Peyer's patch (tissue), 4 donors: ENCODE measurements at places on chromosomes 2 and 18. TPM values are rescaled to one million over a fixed set of nuclear protein-coding genes. Genes with fewer than 3 reads are reported as not detected.

DNA sequence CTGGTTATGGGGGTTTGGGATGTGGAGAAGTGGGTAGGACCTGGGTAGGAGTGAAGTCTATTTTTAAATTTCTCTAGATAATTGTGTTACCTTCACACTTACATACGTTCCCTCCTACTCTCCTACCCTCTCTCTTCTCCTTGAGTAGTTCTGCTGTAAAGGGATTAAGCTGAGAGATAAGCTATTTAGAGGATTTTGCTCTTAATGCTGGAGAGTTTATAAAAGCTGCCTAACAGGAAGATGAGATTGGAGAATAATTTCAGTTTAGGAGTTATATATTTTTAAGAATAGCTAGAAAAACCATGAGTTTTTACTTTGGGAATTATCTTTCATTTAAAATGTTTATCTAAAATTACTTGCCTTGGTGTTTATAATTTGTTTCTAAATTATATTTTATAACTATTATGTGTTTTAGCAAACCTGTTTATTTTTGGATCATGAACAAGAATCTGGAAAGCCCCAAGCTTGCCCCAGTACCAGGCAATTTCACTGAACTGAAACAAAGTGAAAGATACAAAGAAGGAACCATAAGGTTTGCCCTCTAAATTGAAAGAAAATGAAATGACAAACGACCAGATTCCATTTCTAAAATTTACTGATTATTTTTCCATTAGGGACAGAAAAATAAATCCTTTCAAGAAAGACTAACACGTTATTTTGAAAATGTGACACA lies 101.5 kb downstream of the ZNF532 start:
- no peak overlapping the region for H3K4me3 ChIP-seq
- no peaks in the 10 kb centered on the region for H3K36me3 ChIP-seq
- no peak overlapping the region for H3K27ac ChIP-seq
- peaks cover 6% of the 10 kb centered on the region for H3K4me1 ChIP-seq
- no peaks in the 10 kb centered on the region for H3K27me3 ChIP-seq

Gene AKAIN1
- total RNA-seq = not detected

- no peaks in the 10 kb centered on the region for H3K27me3 ChIP-seq
- no peak overlapping the region for H3K4me3 ChIP-seq
- no peaks in the 10 kb centered on the region for H3K4me1 ChIP-seq
- no peak overlapping the region for H3K27ac ChIP-seq
- no peak for DNase-seq
These were observed 1141.8 kb downstream of the RPIA start for GRCh38 chr2:89833116-89833779.

Gene KCNJ13
- 211 TPM for total RNA-seq

- no peaks in the 10 kb centered on the region for H3K27me3 ChIP-seq
- H3K36me3 ChIP-seq = no peaks in the 10 kb centered on the region
- no peaks in the 10 kb centered on the region for H3K4me1 ChIP-seq
- H3K4me3 ChIP-seq = no peak overlapping the region
These were observed 607.5 kb downstream of the PLCL1 start for GRCh38 chr2:198411936-198412335.

DNA sequence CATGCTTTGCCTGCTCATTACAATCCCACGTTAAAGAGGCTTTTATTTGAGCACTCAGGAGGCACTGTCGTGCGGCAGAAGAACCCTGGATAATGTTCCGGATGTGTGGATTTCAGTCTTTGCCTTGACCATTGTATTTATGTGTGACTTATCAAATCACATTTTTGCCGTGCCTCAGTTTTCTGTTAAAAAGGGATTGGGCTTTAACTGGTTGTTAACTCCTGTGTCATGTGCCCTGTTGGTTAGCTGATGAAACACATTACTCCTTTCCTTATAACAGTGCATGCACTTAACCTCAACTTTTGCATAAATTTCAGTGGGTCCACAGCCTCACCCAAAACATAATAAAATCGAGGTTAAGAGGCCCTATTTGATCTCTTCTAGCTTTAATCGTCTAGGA lies 52.7 kb downstream of the NAB1 start:
- H3K36me3 ChIP-seq = no peaks in the 10 kb centered on the region
- DNase-seq = no peak
- H3K27me3 ChIP-seq = no peaks in the 10 kb centered on the region
- H3K4me3 ChIP-seq = no peak overlapping the region

- H3K27me3 ChIP-seq = no peaks in the 10 kb centered on the region
- H3K36me3 ChIP-seq = no peaks in the 10 kb centered on the region
- no peak overlapping the region for H3K27ac ChIP-seq
- no peak for DNase-seq
- H3K4me1 ChIP-seq = no peaks in the 10 kb centered on the region
These were observed 168.0 kb downstream of the CERS6 start for GRCh38 chr2:168624028-168624427.

DNA sequence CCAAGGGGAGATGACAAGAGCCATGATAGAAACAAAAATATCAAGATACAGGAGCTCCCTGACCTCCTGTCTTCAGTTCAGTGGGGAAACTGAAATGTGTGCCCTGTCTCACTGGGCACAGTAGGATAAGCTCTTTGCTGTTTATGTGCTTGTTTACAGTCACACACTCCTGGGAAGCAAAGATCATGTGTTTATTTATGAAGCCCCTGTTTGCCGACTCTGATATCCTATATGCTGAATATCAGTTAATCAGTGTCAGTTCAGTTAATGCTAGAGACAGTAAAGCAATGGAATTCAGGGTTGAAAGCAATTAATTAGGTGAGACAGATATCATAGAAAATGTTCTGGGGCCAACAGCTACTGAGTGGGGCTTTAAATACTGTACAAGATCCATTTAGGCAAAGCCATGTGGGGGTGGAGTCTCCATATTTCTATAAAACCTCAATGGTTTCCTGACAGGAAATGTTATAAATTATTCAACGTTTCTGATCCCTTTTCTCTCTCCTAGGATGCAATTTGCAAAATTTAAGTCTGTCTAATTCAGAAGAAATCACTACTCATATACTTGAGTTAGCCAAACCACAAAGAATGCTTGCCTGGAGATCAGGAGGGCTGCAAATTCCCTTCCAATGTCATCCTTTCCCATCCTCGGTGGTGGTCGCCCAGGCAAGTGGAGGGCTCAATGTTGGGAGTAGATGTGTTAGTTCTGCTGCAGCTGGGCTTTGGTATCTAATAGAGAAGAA lies 551.3 kb downstream of the CMPK2 start:
- H3K4me3 ChIP-seq = no peak overlapping the region
- no peak for DNase-seq
- H3K27me3 ChIP-seq = no peaks in the 10 kb centered on the region

- no peaks in the 10 kb centered on the region for H3K36me3 ChIP-seq
- H3K4me1 ChIP-seq = no peaks in the 10 kb centered on the region
- no peak overlapping the region for H3K4me3 ChIP-seq
- no peak overlapping the region for H3K27ac ChIP-seq
- no peak for DNase-seq
These were observed 53.9 kb upstream of the NRP2 start for GRCh38 chr2:205628422-205628821.

DNA sequence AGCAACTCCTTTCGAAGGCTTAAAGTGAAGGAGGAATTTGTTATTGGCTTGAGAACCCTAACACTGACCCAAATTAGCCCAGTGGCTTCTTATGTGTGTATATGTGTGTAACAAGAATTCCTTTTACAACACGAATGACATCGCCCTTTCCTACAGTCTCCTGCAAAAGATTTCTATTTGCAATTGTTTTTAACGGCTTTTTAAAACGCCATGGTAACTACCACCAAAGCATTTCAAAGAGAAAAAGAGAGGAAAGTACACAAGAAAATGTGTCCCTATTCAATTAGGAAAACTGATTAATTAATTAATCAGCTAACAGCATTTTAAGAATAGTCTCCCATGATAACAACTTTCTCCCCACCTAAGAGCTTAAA lies 58.1 kb downstream of the PAX3 start:
- DNase-seq = no peak
- H3K4me3 ChIP-seq = no peak overlapping the region
- peaks cover 5% of the 10 kb centered on the region for H3K27me3 ChIP-seq
- no peaks in the 10 kb centered on the region for H3K36me3 ChIP-seq
- no peaks in the 10 kb centered on the region for H3K4me1 ChIP-seq
- H3K27ac ChIP-seq = no peak overlapping the region

DNA sequence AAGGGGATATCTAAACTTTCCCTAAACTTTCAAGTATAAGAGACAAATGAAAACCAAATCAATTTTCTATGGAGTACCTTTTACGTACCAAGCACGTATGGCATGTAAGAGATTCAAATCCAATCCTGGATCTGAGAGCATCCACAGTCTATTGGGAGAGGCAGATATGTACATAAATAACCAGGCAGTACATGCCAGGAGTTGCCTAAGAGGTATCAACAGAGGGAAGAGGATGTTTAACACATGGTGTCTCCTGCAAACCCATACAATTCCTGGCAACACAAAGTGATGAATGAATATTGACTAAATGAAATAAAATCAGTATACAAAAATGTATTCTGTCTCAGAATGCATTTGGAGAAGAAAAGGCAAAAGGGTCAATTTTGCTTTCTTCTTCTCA lies 116.6 kb downstream of the PIGN start:
- H3K27me3 ChIP-seq = no peaks in the 10 kb centered on the region
- H3K4me3 ChIP-seq = no peak overlapping the region
- no peaks in the 10 kb centered on the region for H3K4me1 ChIP-seq
- no peak for DNase-seq

DNA sequence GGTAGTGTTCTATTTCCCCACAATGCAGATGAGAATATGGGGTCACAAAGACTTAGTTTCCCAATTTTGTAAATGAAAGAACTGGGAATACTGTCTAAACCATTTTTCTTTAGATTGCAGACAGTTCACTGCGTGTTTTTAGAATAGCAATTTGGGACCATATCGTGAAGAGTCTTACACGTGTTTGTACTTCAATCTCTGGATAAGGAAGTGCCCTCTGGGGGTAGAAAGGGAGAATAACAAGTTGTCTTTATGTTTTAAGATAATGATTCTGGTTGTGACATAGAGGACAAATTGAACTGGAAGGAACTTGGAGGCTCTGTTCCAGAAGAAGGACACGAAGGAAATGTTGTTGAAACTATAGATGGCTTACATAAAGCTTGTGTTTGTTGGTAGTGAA lies 457.7 kb downstream of the CBLN2 start:
- H3K27me3 ChIP-seq = no peaks in the 10 kb centered on the region
- H3K4me1 ChIP-seq = no peaks in the 10 kb centered on the region
- no peak for DNase-seq
- no peak overlapping the region for H3K27ac ChIP-seq

Gene CFC1
- not detected for total RNA-seq

DNA sequence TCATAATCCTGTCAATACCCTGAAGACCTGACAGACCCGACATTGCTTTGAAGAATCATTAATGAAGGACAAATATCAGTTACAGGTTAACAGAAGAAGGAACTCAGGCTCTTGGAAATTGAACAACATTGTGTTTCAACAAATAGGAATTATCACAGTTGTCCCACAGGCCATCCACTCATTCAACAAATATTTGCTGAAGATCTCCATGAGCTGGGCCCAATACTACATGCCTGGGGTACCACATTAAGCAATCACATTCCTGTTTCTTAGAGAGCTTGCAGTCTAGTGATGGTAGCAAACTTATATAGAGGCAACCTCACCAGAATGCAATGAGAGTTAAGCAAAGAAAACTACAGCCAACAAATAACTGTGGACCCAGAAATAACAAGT lies 671.6 kb upstream of the ACVR2A start:
- H3K4me1 ChIP-seq = no peaks in the 10 kb centered on the region
- H3K36me3 ChIP-seq = no peaks in the 10 kb centered on the region
- H3K27me3 ChIP-seq = no peaks in the 10 kb centered on the region
- no peak overlapping the region for H3K4me3 ChIP-seq
- no peak for DNase-seq
- H3K27ac ChIP-seq = no peak overlapping the region

DNA sequence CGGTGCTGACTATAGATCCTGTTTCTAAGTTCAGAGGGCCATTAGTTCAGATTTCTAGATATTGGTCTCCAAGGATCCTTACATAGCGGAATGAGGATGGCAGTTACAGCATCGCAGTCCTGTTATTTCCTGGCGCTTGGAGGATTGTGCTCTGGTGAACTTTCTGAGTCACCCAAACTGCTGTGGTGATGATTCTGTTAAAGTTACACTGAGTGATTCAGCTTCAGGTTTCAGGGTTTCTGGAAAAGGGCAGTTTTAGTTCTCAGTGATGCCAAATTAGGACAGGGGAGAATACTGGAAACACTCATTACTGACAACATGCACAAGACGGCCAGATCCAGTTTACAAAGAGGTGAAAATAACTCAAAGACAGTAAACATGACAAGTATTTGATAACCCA lies 52.1 kb upstream of the ANKRD62 start:
- no peak overlapping the region for H3K27ac ChIP-seq
- DNase-seq = no peak
- no peak overlapping the region for H3K4me3 ChIP-seq
- H3K27me3 ChIP-seq = no peaks in the 10 kb centered on the region

DNA sequence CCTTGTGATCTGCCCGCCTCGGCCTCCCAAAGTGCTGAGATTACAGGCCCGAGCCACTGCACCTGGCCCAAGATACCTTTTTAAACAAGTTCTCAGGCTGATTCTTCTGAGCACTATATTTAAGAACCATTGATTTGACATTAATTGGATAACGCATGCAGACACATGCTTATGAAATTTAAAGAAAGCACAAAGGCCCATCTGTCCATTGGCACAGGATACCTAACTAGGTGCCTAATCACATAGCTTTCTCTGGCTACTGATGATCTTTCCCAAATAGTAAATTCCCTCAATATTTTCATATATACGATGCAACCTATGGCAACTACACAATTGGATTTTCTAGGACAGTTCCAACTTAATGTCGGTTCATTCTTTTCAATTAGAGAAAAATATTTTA lies 62.5 kb upstream of the STAM2 start:
- H3K36me3 ChIP-seq = no peaks in the 10 kb centered on the region
- no peak for DNase-seq
- no peaks in the 10 kb centered on the region for H3K4me1 ChIP-seq
- no peak overlapping the region for H3K4me3 ChIP-seq
- no peak overlapping the region for H3K27ac ChIP-seq

DNA sequence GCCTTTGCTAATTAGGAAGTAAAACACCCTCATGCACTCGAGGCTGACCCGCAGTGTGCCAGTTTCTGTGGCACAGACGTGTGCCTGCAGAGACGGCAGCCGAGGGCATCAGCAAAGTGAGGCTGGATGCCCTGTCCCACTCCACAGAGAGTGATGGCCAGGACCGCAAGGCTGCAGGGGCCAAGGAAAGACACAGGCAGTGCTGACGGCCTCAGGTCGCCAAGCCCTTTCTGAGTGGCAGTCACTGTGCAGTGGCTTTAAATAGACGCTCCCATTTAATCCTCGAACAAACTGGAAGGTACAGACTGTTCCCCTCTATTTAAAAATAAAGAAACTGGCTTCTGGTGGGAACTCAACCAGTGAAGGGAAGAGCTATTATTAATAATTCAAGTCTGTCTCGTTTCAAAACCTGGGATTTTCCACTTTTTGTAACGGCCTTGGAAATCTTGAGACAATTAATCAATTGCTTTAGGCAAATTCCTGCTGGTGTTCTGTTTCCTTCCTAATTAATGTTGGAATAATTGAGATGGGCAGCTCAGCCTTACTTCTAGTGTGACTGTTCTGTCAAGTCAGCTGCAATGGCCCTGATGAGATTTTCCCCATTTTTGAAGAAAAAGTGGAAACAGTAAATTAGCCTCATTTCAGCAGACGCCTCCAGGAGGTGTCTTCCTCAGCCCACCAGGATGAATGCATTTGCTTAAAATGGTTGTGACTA lies 644.6 kb upstream of the RAB6C start:
- no peak overlapping the region for H3K27ac ChIP-seq
- H3K4me1 ChIP-seq = no peaks in the 10 kb centered on the region
- no peaks in the 10 kb centered on the region for H3K36me3 ChIP-seq
- DNase-seq = no peak
- H3K27me3 ChIP-seq = no peaks in the 10 kb centered on the region

Gene EMILIN2
- 18.6 TPM for total RNA-seq

GRCh38 chr2:109438773-109439389 lies 174.9 kb downstream of the SEPTIN10 start:
- H3K36me3 ChIP-seq = no peaks in the 10 kb centered on the region
- no peaks in the 10 kb centered on the region for H3K4me1 ChIP-seq
- H3K4me3 ChIP-seq = no peak overlapping the region
- H3K27me3 ChIP-seq = no peaks in the 10 kb centered on the region
- DNase-seq = peak; percentile 2
